IPS DF 6.9 (cell line): ENCODE measurements at places on chromosomes 3 and 15.

- H3K27ac ChIP-seq = no peak overlapping the region
- no peak overlapping the region for H3K4me3 ChIP-seq
- H3K36me3 ChIP-seq = peaks cover 5% of the 10 kb centered on the region; the same call in 1 of the 2 replicates
- H3K27me3 ChIP-seq = no peaks in the 10 kb centered on the region
- peaks cover 2% of the 10 kb centered on the region for H3K4me1 ChIP-seq
These were observed 3.1 kb downstream of the KIF7 start for GRCh38 chr15:89652131-89652530.

DNA sequence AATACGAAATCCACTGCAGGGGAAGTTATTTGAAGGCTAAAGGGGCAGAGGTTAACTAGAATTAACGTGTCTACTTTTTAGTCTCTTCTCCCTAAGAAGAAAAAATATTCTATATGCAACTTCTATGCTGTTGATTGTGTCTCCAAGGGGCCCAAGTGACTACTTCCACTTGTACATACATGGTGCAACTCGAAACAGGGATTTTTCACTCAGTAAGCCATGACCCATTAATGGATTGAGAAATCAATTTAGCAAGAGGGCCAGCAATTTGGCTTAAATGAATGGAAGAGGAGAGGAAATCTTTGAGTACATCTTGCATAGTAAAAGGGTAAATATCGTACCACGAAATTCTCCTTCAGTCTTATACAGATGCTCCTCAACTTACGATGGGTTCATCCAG is 151.1 kb upstream of the HES1 start:
- no peaks in the 10 kb centered on the region for H3K4me1 ChIP-seq
- DNase-seq = no peak
- H3K36me3 ChIP-seq = no peaks in the 10 kb centered on the region
- no peaks in the 10 kb centered on the region; the same call in 1 of the 2 replicates for H3K27me3 ChIP-seq
- H3K27ac ChIP-seq = no peak overlapping the region
- H3K4me3 ChIP-seq = no peak overlapping the region

GRCh38 chr15:77575203-77575934 is 57.3 kb downstream of the LINGO1 start:
- DNase-seq = no peak
- no peaks in the 10 kb centered on the region for H3K36me3 ChIP-seq
- H3K4me3 ChIP-seq = no peak overlapping the region

- no peaks in the 10 kb centered on the region for H3K36me3 ChIP-seq
- no peak overlapping the region for H3K27ac ChIP-seq
- DNase-seq = no peak
- no peaks in the 10 kb centered on the region for H3K4me1 ChIP-seq
These were observed 335.2 kb downstream of the C3orf38 start for GRCh38 chr3:88485001-88485400.

DNA sequence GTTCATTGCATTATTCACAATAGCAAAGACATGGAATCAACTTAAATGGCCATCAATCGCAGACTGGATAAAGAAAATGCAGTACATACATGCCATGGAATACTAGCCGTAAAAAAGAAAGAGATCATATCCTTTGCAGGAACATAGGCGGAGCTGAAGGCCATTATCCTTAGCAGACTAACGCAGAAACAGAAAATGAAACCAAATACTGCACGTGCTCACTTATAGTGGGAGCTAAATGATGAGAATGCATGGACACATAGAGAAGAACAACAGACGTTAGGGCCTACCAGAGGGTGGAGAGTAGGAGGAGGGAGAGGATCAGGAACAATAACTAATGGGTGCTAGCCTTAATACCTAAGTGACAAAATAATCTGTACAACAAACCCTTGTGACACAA is 57.9 kb downstream of the RASA2 start:
- no peaks in the 10 kb centered on the region for H3K36me3 ChIP-seq
- no peak for DNase-seq
- no peaks in the 10 kb centered on the region for H3K27me3 ChIP-seq
- H3K4me1 ChIP-seq = no peaks in the 10 kb centered on the region
- no peak overlapping the region for H3K27ac ChIP-seq

DNA sequence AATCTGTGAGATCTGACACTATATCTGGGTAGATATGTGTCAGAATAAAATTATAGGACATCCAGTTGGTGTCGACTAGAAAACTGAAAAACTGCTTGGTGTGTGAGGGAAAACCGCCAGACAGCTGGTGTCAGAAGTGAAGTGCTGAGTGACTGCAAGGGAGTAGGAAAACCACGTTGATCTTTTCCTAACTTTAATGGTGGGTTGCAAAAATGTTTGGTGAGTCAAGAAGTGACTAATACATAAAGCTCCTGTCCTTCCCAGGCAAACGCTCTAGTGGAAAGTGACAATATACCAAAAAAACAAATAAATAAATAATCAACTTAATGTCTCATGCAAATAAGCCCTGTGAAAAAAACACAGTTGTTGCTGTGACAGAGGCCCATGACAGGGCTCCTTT is 7.3 kb upstream of the CD96 start:
- DNase-seq = no peak
- no peaks in the 10 kb centered on the region; the same call in 1 of the 2 replicates for H3K4me1 ChIP-seq
- no peaks in the 10 kb centered on the region for H3K36me3 ChIP-seq
- H3K27ac ChIP-seq = no peak overlapping the region

DNA sequence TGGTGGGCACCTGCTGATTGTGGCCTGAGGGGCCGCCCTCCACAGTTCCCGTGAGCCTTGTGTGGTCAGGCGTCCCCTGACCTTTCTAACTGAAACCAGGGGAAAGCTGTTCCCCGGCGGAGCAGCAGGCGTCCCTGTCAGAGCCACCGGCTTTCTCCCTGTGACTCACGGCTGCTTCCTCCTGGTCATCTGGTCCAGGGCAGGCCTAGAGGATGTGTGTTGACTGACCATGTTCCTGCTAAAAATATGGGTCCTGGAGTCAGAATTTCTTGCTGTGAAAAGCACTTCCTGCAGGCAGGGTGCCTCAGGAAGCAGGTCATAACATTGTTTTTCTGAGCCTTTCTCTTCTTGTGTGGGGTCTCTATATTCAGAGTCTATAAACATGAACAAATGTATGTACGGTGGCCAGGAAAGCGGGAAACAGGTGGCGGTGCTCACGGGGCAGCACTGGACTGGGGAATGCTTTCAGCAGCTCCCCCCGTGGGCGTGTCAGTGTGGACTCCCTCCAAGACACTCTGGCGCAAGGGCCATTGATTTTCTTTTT is 38.4 kb upstream of the CGNL1 start:
- no peak overlapping the region for H3K4me3 ChIP-seq
- H3K27ac ChIP-seq = no peak overlapping the region
- no peak for DNase-seq

- H3K27ac ChIP-seq = no peak overlapping the region
- H3K27me3 ChIP-seq = peaks cover 1% of the 10 kb centered on the region; the same call in 1 of the 2 replicates
- no peak overlapping the region for H3K4me3 ChIP-seq
- no peaks in the 10 kb centered on the region for H3K36me3 ChIP-seq
- no peaks in the 10 kb centered on the region; the same call in 1 of the 2 replicates for H3K4me1 ChIP-seq
These were observed 23.0 kb downstream of the CPN2 start for GRCh38 chr3:194328053-194328657.

DNA sequence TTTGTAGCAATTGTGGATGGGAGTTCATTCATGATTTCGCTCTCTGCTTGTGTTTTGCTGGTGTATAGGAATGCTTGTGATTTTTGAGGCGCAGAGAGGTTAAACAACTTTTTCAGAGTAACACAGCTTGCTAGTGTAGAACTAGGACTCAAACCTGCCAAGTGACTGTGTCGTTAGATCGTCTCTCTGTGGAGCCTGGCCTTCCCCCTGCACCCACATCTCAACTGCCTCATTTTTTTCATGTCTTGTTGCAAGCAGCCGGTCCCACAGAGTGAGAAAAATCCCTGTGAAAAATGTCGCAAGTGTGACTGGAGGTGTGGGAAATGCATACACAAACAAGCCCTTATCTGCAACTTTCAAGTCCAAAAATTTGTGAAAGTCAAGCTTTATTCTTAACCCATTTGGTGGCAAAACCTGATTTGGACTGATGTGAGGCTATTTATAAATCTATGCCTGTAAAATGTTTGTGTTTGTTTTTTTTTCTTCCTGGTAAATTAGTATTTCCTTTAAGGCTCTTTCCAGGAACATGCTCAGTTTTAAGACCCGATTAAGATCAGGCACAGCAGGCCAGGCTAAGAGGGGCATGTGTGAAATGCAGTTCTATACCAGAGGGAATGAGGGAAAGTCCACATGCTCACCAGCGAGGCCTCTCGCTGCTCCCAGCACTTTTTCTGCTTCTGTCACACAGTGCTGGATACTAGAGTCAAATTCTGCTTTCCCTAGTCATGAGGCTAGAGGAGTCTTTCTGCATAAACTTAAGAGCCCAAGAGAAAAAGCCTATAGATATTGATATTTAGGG is 25.8 kb downstream of the ST6GAL1 start:
- DNase-seq = no peak
- no peaks in the 10 kb centered on the region for H3K4me1 ChIP-seq
- H3K27ac ChIP-seq = no peak overlapping the region
- no peak overlapping the region for H3K4me3 ChIP-seq
- H3K36me3 ChIP-seq = 0 out of 2 replicates have a peak, but pooled peaks cover 3% of the 10 kb centered on the region

GRCh38 chr3:42803414-42804105 is 730 bp downstream of the HIGD1A start:
- peaks cover 2% of the 10 kb centered on the region; the same call in 1 of the 2 replicates for H3K4me1 ChIP-seq
- H3K36me3 ChIP-seq = no peaks in the 10 kb centered on the region
- no peak overlapping the region for H3K27ac ChIP-seq
- no peak for DNase-seq
- no peaks in the 10 kb centered on the region for H3K27me3 ChIP-seq

- no peaks in the 10 kb centered on the region for H3K36me3 ChIP-seq
- no peak for DNase-seq
- H3K4me3 ChIP-seq = no peak overlapping the region
- no peaks in the 10 kb centered on the region for H3K27me3 ChIP-seq
- no peak overlapping the region for H3K27ac ChIP-seq
- H3K4me1 ChIP-seq = no peaks in the 10 kb centered on the region; the same call in 1 of the 2 replicates
These were observed 4.5 kb downstream of the LRRC31 start for GRCh38 chr3:169865176-169865767.

DNA sequence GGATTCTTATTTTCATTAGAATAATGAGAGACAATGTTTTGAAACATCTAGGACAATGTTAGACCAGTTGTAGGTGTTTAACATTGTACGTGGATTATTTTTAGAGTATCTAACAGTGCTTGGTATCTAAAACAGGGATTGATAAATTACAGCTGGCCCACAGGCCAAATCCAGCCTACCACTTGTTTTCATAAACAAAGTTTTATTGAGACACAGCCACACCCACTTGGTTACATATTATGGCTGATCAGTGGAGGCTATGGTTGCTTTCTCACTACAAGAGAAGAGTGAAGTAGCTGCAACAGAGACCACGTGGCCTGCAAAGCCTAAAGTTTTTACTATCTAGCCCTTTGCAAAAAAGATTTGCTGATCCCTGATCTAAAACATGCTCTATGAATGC is 223.1 kb upstream of the CTNNB1 start:
- no peak for DNase-seq
- H3K4me3 ChIP-seq = no peak overlapping the region
- H3K4me1 ChIP-seq = no peaks in the 10 kb centered on the region
- no peak overlapping the region for H3K27ac ChIP-seq
- H3K27me3 ChIP-seq = no peaks in the 10 kb centered on the region
- no peaks in the 10 kb centered on the region; the same call in 1 of the 2 replicates for H3K36me3 ChIP-seq

GRCh38 chr3:128330214-128330842 is 136.4 kb downstream of the DNAJB8 start:
- H3K27me3 ChIP-seq = no peaks in the 10 kb centered on the region
- DNase-seq = no peak
- no peak overlapping the region for H3K27ac ChIP-seq
- H3K4me1 ChIP-seq = 0 out of 2 replicates have a peak, but pooled peaks cover 2% of the 10 kb centered on the region
- no peak overlapping the region for H3K4me3 ChIP-seq
- no peaks in the 10 kb centered on the region for H3K36me3 ChIP-seq

DNA sequence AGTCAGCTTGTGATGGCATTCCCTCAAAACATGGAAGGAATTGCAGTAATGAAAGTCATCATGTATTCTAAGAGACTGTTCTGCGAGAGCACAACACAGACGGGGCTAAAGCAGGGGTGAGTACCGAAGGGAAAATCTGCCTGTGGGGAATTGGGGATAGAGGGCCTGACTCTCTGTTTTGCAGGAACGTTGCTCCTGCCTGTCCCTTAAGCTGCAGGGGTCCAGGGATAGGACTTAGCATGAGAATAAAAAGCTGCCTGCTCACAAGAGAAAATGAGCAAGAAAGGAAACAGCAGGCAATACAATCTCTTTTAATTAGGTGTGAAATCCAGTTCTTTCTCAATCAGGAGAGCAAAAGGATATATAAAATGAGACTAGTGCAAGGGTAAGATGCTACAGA is 62.2 kb downstream of the TIGIT start:
- no peak for DNase-seq
- peaks cover 6% of the 10 kb centered on the region; the same call in 1 of the 2 replicates for H3K4me1 ChIP-seq
- no peak overlapping the region for H3K27ac ChIP-seq

DNA sequence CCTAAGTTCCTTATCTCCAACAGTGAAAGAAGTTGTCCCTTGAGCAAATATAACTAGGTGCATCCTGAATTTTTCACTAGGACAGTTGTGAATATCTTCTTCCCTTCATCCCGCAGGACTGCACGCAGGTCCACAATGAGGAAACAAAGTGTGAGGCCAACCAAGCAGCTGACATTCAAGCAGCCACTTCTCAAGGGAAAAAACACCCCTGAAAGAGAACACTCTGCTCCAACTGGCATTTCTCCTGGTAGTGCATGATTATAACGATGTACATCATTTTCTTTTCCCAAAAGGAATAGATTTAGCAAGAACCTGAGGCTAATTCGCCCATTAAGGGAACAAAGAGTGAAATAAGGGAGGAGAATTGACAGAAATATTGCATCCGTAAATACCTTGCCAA is 74.5 kb downstream of the ANXA2 start:
- H3K27me3 ChIP-seq = no peaks in the 10 kb centered on the region
- H3K36me3 ChIP-seq = no peaks in the 10 kb centered on the region
- H3K4me1 ChIP-seq = no peaks in the 10 kb centered on the region
- H3K4me3 ChIP-seq = no peak overlapping the region
- no peak for DNase-seq

DNA sequence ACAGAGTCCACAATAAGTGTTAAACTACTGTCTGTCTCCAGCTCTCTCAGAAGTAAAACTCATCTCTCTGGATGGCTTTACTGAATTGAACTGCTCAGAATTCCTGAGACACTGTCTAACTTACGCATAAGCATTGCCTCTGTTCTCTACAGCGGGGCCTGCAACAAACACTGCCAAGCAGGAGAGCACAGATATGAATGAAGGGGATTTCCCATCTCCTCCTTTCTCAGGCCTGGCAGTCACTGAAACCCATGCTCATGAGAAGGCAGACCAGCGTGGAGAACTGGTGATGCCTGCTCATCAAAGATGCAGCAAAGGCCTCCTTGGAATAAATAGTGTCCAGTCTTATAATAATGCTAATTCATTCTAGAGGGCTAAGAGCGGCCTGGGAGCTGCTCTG is 10.3 kb downstream of the RASGRP1 start:
- no peak overlapping the region for H3K27ac ChIP-seq
- DNase-seq = no peak
- no peak overlapping the region for H3K4me3 ChIP-seq
- no peaks in the 10 kb centered on the region for H3K36me3 ChIP-seq

- no peak overlapping the region for H3K27ac ChIP-seq
- no peaks in the 10 kb centered on the region for H3K4me1 ChIP-seq
- no peak for DNase-seq
- no peaks in the 10 kb centered on the region for H3K27me3 ChIP-seq
These were observed 275.9 kb upstream of the TBL1XR1 start for GRCh38 chr3:177473184-177473583.
